ENCODE measurements at places on chromosomes 5 and 9. TPM values are rescaled to one million over a fixed set of nuclear protein-coding genes. Genes with fewer than 3 reads are reported as not detected.

MLANA gene
- not detected for total RNA-seq

TAL2 gene
- total RNA-seq, result not detected

CLIC3 gene
- total RNA-seq, result 3.1 TPM

LCN12 gene
- total RNA-seq, result 1.4 TPM

OLFM1 gene
- not detected for total RNA-seq

UBLCP1 gene
- total RNA-seq, result 33.4 TPM

IL3 gene
- not detected for total RNA-seq

TLX3 gene
- not detected for total RNA-seq

PITX1 gene
- total RNA-seq, result not detected

GRCh38 chr9:101625876-101626275, 31.1 kb upstream of the PPP3R2 start:
- no peak for DNase-seq

DNA sequence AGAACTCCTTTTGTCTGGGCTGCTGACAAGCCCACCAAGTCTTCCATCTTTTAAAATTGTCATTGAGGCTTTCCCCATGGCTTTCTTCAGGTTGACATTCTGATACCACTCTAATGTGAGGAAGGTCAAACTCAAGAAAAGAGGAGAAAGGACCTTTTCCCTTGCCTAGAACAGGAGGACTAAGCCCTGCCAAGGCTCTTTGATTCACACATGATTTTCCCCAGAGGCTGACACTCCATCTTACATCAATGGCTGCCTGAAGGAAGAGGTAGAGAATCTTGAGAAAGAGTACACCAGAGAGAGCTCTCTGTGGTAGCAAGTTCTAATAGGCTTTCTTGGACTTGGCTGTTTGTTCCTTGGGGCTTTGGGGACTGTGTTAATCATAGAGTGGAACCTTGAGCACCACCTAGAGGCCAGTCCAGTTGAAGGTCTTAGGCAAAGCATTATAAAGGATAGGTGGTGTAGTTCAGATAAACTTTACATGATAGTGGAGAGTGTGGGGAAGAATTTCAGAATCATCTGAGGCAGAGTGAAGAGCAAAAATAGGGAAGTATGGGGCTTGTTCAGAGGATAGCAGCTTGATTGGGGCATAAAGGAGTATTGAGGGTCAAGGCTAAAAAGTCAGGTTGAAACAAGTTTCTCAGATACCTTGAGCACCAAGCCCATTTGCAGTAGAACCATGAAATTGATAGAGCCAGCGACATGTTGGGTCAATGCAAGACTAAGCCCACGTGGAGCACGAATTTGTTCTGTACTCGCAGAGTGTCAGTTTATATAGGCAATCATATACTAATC, 36.7 kb downstream of the NDFIP1 start:
- DNase-seq, result peak; percentile 64

- DNase-seq, result no peak
Measured at GRCh38 chr9:35367451-35367850, 122.5 kb upstream of the RUSC2 start.

- no peak for DNase-seq
Measured at GRCh38 chr5:54329731-54330709, 19.6 kb upstream of the ARL15 start.

DNA sequence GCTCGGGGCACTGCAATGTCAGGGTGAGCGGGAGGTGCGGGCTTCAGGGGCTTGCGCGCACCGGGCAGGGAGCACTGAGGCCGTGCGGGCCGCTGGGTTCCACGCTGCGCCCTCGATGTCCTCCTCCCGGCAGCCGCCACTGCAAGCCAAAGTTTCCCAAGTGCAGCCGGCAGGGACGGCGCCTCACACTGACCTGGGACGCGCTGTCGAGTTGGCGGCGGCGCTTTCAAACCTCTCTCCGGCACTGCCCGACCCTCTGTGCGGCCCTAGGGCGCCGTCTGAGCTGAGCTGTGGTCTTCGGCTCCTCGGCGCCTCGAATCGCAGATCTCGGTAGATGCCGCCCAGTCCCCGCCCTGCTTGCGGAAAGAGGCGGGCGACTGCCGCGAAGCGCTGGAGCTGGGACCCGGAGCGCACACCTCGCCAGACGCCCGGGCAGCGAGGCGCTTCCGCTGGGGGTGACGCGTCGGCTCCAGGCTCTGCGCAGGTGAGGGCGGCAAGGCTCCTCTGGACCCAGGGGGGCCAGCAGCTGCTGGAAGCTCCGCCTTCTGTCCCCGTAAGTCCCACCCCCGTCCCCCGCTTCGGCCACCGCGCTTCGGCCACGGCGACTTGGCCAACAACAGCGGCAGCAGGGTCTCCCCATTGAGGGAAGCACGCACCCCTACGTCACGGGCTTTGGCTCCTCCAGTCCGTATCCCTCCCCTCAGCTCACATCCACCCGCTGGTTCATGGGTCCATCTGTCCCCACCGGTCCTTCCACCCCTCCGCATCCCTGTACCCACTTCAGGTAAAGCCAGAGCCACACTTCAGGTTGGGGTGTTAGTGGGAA, at the start of gene ANKRD34B:
Gene ANKRD34B (minus strand): TSS at position 320 of the 826 bp plus-strand sequence. CDS start 10,261 bp downstream, outside the sequence.
- no peak for DNase-seq
